Lower lobe of right lung (tissue), 2 donors: ENCODE measurements at places on chromosomes 3 and 15. TPM values are rescaled to one million over a fixed set of nuclear protein-coding genes. Genes with fewer than 3 reads are reported as not detected.

DNA sequence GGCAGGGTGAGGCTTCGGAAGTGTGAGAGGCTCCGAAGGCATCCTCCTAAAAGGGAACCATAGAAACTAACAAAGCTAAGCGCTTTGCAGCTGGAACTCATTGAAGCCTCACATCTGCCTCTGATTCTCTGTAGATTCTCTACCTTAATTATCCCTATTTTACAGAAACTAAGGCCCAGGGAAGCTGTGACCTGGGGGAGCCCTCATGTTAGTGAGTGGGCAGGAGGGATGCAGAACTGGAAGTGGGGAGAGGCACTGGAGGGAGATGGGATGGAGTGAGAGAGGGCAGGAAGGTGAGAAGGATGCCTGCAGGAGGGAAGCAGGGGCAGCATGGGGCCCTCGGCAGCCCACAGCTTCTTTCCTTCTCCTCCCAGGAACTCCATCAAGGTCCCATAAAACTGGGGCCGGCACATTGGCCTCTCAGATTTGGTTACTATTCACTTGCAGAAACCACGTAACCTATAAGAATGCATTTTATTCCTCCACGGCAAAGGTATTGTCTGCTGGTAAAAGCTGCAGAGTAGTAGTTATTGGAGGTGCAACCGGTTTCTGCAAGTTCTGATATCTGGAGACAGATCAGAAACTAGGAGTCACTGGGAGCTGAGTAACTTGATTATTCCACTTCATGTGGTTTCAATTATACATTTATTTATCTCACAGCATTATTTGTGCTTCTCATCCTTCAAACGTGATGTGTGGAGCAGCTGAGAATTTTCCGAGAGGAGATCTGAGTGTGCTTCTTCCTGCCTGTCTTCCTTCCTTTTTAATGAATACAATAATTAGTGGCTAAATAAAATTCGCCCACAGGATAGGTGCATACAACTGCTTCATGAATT, 24.0 kb upstream of the CHCHD6 start:
- H3K4me1 ChIP-seq = peaks cover 8% of the 10 kb centered on the region
- no peaks in the 10 kb centered on the region for H3K36me3 ChIP-seq
- H3K27ac ChIP-seq = no peak overlapping the region

- no peak overlapping the region for H3K4me3 ChIP-seq
- H3K4me1 ChIP-seq = no peaks in the 10 kb centered on the region
- no peak overlapping the region for H3K27ac ChIP-seq
- DNase-seq = no peak
- H3K27me3 ChIP-seq = no peaks in the 10 kb centered on the region
These were observed 28.8 kb upstream of the PLSCR2 start for GRCh38 chr3:146498002-146498736.

DNA sequence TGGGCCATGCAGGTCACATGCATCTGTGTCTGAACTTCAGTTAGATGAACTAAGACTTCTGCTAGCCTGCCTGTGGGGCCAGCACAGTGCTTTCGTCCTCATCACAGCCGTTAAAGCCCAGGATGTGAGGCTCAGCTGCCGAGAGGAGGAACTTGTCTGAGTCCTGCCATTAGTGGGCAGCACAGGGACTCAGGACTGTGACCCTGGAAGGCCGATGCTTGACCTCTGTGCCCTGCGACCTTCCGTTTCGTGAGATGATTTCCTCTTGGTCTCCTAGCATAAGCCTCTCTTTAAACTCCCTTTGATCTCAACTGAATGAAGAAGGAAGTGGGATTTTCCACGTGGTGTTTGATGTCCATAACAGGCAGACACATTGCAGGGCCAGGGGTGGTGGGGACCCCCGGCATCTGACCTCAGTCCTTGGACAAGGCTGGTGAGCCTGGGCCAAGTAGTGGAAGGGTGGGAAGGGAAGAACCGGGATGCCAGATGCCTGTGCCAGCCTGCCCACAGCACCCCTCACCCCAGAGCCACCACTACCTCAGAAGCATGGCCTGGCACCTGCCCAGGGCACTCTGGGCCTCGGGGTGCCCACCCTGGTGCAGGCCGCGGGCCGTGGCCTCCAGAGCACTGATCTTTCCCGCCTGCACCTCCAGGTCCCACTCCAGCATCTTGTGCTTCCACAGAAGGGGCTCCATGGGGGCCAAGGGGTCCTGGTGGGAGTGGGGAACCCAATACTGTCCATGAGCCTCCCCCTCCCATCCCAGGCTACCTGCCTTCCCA, 21.6 kb downstream of the PLA2G4B start:
- H3K27ac ChIP-seq = no peak overlapping the region
- H3K4me1 ChIP-seq = no peaks in the 10 kb centered on the region
- no peak for DNase-seq
- no peaks in the 10 kb centered on the region for H3K36me3 ChIP-seq

DNA sequence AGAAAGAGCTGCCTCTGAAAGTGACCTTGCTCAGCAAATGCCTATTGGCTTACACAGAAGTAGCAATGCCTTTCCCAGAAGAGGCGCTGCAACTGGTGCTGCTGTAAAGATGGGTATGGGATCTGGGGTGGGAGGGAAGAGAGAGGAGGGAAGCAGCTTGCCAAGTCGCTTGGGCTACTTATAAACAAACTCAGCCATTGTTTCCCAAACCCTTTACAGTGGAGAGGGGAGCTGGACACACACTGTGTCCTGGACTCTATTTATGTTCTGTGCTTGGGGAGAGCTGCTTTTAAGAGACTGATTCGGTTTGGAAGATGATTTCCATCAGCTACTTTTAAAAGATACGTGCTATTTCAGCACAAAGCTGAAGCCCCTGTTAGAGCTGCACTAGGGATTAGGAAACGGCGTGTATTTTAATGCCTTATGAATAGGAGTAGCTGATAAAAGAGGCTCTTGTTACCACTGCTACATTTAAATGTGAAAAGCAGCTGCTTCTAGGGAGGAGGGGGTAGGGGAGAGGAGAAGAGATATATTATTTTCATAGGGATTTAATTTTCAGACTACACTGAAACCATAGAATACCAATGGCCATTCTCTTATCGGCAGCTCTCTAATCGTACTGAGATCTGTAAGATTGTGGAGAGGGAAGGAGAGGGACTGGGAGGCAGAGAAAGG, 440.6 kb downstream of the MCTP2 start:
- no peaks in the 10 kb centered on the region for H3K27me3 ChIP-seq
- no peaks in the 10 kb centered on the region for H3K36me3 ChIP-seq
- no peak overlapping the region for H3K4me3 ChIP-seq

- peak overlapping the region; percentile 90 for H3K27ac ChIP-seq
- H3K36me3 ChIP-seq = no peaks in the 10 kb centered on the region
- H3K4me3 ChIP-seq = peak overlapping the region; percentile 69
These were observed 2.1 kb downstream of the ALCAM start for GRCh38 chr3:105368566-105369499.

DNA sequence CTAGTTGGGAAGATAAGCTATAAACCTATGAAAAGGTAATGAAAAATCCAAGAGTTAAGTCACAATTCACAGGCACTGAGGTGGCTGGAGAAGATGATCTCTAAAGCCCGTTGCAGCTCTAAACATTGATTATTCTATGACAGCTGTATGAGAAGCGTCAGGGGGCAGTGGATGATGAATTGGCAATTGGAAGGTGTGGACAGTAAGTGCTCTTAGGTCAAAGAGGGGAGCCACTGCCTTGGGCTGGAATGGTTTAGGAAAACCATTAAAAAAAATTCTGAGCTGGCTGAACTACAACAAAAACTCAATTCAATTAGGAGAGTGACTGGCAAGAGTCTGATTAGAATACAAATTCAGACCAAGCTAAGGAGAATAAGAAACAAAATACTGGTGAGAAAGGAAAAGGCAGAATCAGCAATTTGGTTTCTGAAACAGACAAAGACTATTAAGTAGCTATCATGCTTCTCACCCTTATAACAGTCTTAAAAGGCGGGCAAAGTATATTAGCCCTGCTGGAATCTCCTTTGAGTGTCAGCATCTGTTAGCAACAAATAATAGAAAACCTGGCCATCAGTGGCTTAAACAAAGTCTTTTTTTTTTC, 8.8 kb upstream of the NMD3 start:
- no peaks in the 10 kb centered on the region for H3K36me3 ChIP-seq
- H3K4me3 ChIP-seq = no peak overlapping the region
- no peak overlapping the region for H3K27ac ChIP-seq
- no peak for DNase-seq

GRCh38 chr3:155185631-155186071, 105.5 kb downstream of the MME start:
- no peak overlapping the region for H3K27ac ChIP-seq
- H3K4me3 ChIP-seq = no peak overlapping the region
- no peaks in the 10 kb centered on the region for H3K36me3 ChIP-seq
- DNase-seq = no peak
- H3K27me3 ChIP-seq = no peaks in the 10 kb centered on the region

DNA sequence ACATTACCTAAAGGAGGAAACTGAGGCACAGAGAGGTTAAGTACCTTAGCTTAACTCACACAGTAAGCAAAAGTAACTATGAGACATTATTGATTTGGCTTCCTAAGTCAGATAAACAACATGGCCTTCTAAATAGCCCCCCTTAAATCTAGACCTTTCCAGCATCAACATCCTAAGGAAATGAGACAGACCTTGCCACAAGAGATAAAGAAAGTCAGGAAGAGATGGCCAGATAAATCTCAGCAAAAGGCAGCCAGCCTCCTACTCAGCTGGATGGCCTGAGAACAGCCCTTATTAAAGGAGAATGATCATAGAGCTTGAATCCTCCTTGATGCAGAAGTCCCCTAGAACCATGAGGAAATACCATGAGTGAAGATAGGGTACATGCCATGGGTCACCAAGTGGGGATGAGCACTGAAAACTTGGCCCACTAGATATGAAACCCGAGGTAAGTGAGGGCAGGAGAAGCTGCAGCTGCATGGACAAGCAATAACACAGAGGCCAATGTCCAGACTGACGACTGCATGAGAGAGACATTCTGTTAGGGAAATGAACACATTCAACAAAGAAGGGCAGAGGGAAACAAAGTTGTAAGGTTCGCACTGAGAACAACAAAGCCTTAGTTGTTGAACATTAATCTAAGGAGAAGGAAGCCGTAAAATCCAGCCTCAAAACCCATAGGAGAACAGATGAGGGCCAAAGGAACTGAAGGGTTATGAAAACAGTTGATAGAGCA, 69.6 kb downstream of the ZIC4 start:
- no peak for DNase-seq
- H3K4me1 ChIP-seq = no peaks in the 10 kb centered on the region
- H3K4me3 ChIP-seq = no peak overlapping the region

- no peak for DNase-seq
- H3K4me1 ChIP-seq = no peaks in the 10 kb centered on the region
- no peak overlapping the region for H3K27ac ChIP-seq
- H3K36me3 ChIP-seq = no peaks in the 10 kb centered on the region
- H3K27me3 ChIP-seq = no peaks in the 10 kb centered on the region
- no peak overlapping the region for H3K4me3 ChIP-seq
These were observed 446.4 kb downstream of the GBE1 start for GRCh38 chr3:81315030-81315429.

- no peak overlapping the region for H3K4me3 ChIP-seq
- no peaks in the 10 kb centered on the region for H3K27me3 ChIP-seq
- DNase-seq = no peak
- peaks cover 3% of the 10 kb centered on the region for H3K4me1 ChIP-seq
- no peaks in the 10 kb centered on the region for H3K36me3 ChIP-seq
- peak overlapping the region; percentile 62 for H3K27ac ChIP-seq
These were observed 64.3 kb downstream of the CASR start for GRCh38 chr3:122247825-122248185.

DNA sequence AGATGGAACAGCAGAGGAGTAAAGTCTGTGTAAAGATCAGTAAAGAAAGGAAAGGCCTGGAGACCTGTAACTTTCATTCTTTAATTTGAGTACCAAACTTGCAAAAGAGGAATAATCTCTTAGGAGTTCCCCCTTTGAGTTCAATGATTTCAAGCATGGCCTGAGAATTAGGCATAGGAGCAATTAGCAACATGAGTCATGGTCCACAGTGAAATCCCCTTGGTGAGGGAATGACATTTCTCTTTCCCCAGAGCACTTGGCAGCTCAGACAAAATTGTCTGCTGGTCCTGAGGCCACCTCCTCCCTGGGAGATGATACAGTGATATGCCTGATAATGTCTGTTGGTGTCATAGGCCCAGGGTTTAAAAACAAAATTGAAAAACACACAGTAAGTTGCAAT, 81.4 kb upstream of the CRBN start:
- DNase-seq = no peak
- no peak overlapping the region for H3K27ac ChIP-seq
- no peak overlapping the region for H3K4me3 ChIP-seq
- H3K36me3 ChIP-seq = no peaks in the 10 kb centered on the region
- no peaks in the 10 kb centered on the region for H3K4me1 ChIP-seq
- H3K27me3 ChIP-seq = no peaks in the 10 kb centered on the region

GRCh38 chr3:59469948-59470723, 420.3 kb upstream of the CFAP20DC start:
- H3K36me3 ChIP-seq = no peaks in the 10 kb centered on the region
- no peak overlapping the region for H3K27ac ChIP-seq
- H3K4me3 ChIP-seq = no peak overlapping the region
- no peaks in the 10 kb centered on the region for H3K4me1 ChIP-seq

DNA sequence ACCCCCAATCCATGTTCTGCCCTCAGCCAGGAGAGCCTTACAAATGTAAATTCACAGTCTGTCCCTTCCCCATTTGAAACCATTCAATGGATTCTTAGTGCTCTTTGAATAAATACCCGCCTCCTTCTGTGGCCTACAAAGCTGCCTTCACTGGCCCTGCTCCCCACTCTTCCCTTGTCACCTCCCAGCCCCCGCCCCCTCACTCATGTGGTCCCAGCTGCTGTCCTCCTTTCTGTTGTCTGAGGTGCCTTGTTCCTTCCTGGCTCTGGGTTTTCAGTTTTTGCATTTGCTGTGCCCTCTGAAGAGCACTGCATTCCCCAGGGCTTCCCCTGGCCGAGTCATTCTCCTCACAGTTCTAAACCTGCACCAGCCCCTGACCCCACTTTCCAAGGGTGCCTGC, 3.2 kb downstream of the EFCAB12 start:
- H3K4me3 ChIP-seq = no peak overlapping the region
- H3K27ac ChIP-seq = no peak overlapping the region
- H3K4me1 ChIP-seq = peaks cover 17% of the 10 kb centered on the region
- no peak for DNase-seq
- H3K27me3 ChIP-seq = no peaks in the 10 kb centered on the region

DNA sequence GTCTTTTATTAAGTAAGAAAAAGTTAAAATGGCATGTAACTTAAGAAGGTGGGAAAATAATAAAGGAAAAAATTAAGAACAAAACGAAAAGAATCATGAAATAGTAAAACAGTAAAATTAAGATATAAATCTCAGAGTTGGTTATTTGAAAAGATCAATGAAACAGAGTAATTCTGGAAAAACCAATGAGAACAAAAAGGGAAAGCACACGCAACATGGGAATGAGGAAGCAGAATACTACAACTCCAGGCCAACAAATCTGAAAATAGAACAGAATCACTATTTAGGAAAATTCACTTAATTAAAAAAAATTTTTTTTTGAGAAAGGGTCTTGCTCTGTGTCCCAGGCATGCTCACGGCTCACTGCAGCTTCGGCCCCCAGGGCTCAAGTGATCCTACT, 30.7 kb downstream of the WHAMM start:
- H3K27me3 ChIP-seq = no peaks in the 10 kb centered on the region
- no peaks in the 10 kb centered on the region for H3K4me1 ChIP-seq
- H3K4me3 ChIP-seq = no peak overlapping the region
- no peak for DNase-seq
- no peak overlapping the region for H3K27ac ChIP-seq

GRCh38 chr3:42652611-42653302, 740 bp upstream of the ZBTB47 start:
- peaks cover 43% of the 10 kb centered on the region for H3K4me1 ChIP-seq
- DNase-seq = peak; percentile 79
- peaks cover 23% of the 10 kb centered on the region for H3K36me3 ChIP-seq
- H3K27me3 ChIP-seq = no peaks in the 10 kb centered on the region

Gene GCHFR
- 99.5 TPM for total RNA-seq

Gene MORC1
- not detected for total RNA-seq

Gene GRAMD2A
- 29.3 TPM for total RNA-seq

Gene TTLL13
- not detected for total RNA-seq

Gene GABRA5
- total RNA-seq = not detected

Gene C15orf61
- 7.2 TPM for total RNA-seq

Gene PRSS50
- total RNA-seq = 0.41 TPM

Gene GABRB3
- total RNA-seq = 5.5 TPM
